ENCODE measurements at places on chromosomes 1 and 21.

DNA sequence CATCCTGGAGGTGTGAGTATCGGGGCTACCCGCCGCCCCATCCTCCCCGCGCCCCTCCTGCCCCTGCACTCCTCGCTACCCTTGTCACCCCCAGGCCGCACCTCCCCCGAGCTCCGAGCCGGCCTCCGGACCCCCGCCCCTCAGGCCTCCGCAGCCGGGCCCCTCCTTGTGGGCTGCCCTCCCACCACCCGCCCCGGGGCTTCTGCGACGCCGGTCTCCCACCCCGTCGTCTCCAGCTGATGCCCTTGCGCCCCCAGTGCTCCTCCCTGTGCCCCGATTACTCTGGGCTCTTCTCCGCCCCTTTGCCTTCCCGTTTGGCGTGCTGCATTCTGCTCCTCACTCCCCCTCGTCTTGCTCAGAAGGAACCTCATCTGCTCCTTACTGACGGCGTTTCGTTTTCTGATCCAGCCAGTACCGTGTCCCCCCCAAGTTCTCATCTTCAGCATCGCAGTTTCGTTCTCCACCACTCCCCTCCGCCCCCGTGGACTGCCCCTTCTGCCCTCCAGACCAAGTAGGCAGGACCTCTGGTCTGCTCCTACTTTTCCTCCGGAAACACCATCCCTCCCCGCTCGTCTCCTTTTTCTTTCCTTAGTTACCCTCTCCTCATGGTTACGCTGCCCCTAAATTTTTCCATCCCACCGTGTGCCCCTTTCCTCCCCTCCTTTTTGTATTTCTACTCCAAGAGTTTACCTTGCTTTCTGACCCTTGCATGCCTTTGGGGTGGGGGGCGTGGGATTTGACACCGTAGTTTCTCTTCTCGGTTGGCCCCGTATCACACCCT is 841 bp downstream of the SNX27 start:
- peak; percentile 35 for DNase-seq

GRCh38 chr1:205274041-205274691 is 46.4 kb downstream of the TMCC2 start:
- no peak for DNase-seq

- no peak for DNase-seq
Observed at GRCh38 chr1:210441028-210441427, 112.3 kb downstream of the HHAT start.

DNA sequence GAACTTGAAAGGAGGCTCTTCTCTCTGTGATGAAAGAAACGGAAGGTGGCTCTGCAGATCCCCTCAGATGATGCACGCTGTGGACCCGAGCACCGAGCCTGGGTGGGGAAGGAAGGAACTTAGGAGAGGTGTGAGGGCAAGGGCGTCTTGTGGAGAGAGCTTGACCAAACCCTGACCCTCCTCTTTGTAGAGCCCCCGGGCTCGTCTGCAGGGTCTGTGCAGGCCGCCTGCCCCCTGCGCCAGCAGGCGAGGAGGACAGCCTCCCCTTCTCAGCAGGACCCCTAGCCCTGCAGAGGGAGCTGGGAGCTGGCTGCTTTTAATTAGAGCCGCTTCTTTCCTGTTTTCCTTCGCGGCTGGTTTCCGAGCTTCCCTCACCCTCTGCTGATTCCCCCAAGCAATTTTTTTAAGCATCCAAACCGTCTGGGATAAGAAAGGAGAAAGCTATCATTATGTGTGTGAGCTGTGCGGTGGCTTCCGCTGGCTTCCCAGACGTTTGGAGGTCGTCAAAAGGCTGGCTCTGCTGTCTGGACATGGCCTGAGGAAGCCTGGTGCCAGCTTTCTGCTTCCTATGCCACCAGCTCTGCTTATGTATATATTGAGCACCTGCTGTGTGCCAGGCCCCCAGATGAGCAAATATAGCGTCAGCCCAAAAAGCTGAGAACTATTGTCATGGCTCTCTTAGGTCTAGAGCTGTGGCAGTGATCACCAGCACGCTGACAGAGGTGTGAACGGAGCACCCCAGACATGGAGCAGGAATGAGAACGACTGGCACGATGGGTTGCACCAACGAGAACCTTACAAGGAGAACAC is 160.2 kb upstream of the IRF2BP2 start:
- DNase-seq: no peak

DNA sequence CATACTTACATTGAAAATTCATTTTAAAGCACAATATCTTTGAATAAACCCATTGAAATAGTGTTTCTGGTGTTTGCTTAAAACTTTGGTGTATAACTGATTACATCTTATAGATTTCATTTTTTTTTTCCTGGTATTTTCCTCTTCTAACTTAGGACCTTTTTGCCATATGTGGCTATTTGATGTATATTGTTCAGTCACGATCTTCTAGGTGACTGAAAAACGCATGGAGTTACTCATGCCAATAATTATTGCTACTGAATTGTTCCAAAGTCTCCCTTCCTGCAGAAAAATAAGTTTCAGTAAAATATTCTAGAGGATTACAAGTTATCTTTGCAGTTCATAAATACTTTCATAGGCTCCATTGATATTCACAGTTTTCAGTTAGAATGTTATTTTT is 22.9 kb upstream of the C1orf105 start:
- DNase-seq: no peak

DNA sequence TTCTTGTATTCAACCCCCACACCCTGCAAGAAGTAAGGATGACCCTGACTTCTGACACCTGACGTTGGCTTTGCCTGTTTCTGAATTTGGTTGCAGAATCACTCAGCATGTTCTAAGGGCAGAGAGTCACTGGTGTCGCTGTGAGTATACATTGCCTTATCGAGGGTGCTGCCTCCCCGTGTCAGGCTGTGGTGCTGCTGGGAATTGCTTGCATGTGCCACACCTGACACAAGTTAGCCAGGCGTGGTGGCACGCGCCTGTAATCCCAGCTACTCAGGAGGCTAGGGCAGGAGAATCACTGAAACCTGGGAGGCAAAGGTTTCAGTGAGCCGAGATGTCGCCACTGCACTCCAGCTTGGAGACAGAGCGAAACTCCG is 45.9 kb downstream of the WDR4 start:
- no peak for DNase-seq

DNA sequence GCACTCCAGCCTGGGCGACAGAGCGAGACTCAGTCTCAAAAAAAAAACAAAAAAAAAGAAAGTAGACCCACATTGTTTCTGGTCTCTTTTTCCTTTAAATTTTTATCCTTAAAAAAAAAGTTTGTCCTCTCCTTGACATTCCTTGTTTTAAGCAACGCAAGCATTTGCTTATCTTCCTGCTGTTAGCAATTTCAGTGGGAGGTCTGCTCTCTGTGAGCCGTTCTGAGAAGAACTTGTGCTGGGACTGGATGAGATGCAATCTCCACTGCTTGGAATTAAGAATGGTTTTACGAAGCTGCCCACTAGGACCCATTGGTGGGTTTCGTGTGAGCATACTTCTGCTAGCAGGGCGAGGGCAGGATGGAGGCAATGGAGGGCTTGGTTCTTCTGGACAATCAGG is 225.1 kb upstream of the TMEM51 start:
- no peak for DNase-seq

GRCh38 chr21:26470351-26471098 is 102.6 kb downstream of the CYYR1 start:
- DNase-seq: no peak

DNA sequence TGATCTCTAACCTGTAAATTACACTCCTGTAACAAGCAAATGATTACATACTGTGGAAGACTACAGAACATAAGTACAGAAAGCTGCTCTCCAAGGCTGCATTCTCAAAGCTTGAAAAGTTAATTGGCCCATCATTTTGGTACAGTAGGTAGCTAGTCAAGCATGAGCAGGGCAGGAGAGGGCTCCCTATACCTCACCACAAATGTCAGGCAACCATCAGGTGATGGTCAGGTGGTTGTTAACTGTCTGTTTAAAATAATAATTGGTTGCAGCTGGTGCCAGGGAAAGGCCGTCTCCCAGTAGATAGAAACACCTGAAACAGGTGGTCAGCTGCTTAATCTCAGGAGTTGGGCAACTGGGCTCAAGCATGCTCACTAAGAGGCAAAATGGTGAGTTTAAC is 13.1 kb upstream of the SLC1A7 start:
- DNase-seq: no peak

- DNase-seq: no peak
Observed at GRCh38 chr1:41533016-41533730, 48.7 kb upstream of the EDN2 start.

- DNase-seq: no peak
Observed at GRCh38 chr1:16042096-16042495, 1.5 kb upstream of the CLCNKB start.

DNA sequence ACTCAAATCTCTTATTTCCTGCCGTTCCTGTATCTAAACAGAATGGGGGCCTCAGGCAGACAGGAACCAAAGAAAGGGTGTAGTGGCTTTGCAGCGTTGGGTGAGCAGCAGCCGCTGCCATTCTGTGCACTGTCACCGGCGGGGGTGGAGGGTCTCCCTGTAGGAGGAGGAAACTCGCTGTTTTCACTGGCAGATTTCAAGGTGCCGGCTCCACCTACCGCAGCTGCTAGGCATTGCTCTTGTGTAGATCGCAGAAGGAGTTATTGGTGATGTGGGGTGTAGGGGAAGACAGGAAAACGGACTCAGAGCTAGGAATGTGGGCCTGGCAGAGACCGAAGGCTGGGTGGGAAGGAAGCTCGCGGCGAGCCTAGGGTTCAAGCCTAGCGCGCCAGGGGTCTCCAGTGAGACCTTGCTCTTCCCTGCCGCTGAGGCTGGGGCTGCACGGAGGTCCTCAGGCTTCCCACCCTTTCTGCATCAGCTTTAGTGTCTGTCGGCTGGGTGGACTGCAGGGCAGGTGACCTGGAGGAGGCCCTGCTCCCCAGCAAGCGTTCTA is 20.8 kb downstream of the ATP5PO start:
- peak; percentile 14 for DNase-seq

DNA sequence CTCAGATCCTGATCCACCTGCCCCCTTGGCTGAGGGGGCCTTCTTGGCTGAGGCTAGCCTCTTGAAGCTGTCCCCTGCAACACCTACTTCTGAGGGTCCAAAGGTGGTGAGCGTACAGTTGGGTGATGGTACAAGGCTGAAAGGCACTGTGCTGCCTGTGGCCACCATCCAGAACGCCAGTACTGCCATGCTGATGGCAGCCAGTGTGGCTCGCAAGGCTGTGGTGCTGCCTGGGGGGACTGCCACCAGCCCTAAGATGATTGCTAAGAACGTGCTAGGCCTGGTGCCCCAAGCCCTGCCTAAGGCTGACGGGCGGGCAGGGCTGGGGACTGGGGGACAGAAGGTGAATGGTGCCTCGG is 5.2 kb downstream of the ZNF687 start:
- no peak for DNase-seq

GRCh38 chr1:21329209-21329844 is 39.1 kb upstream of the ECE1 start:
- no peak for DNase-seq

- no peak for DNase-seq
Observed at GRCh38 chr21:38830671-38831525, 25.2 kb downstream of the ETS2 start.

DNA sequence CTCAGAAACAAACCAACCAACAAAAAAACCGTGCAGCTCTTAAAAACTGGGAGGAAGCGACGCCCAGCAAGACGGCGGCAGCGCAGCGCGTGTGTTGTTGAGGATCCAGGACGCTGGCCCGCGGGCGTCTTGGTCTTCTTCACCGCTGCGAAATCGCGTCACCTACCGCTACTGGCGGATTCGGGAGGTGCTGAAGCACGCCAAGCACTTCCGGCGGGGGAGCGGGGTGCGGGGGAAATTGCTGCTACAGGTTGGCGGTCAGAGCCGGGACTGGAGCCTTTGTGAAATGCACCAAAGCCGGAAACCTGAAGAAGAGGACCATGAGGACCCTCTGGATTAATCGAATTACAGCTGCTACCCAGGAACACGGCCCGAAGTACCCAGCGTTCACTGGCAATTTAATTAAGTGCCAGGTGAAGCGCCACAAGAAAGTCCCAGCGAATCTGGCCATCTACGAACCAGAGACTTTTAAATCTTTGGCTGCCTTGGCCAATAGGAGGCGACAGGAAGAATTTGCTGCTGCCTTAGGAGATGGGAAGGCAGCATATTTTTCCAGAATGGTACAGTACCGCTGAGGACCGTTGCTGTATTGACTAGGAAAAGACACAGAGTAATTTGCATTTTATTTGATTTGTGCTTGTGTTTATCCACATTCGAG is 11.9 kb upstream of the RIPPLY3 start:
- no peak for DNase-seq
